ENCODE measurements at places on chromosomes 7 and 10. TPM values are rescaled to one million over a fixed set of nuclear protein-coding genes. Genes with fewer than 3 reads are reported as not detected.

DNA sequence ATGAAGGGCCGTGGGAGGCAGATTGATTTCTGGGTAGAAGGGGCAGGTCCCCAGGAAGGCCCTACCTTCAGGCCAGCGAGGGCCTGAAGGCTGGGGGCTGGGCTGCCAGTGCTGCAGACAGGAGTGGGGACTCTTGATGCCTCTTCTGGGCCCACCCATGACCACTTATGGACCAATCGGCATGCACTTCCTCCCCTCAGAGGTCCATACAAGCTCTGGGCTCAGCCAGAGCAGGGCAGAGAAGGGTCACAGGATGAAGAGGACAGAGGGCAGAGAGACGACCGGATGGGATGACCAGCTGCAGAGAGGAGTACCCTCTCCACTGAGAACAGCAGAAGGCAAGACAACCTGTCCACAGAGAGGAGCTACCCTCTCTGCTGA is 120.1 kb downstream of the DYNC2I1 start:
- DNase-seq, result no peak
- no peaks in the 10 kb centered on the region for H3K36me3 ChIP-seq
- H3K27me3 ChIP-seq, result no peaks in the 10 kb centered on the region
- peaks cover 6% of the 10 kb centered on the region for H3K4me1 ChIP-seq
- no peak overlapping the region for H3K4me3 ChIP-seq

GRCh38 chr7:28625432-28625831 is 213.1 kb downstream of the CREB5 start:
- no peak overlapping the region for H3K4me3 ChIP-seq
- H3K27me3 ChIP-seq, result no peaks in the 10 kb centered on the region
- H3K4me1 ChIP-seq, result peaks cover 19% of the 10 kb centered on the region
- no peak for DNase-seq

GRCh38 chr10:75959209-75959608 is 527.8 kb downstream of the LRMDA start:
- H3K27me3 ChIP-seq, result no peaks in the 10 kb centered on the region
- no peaks in the 10 kb centered on the region for H3K4me1 ChIP-seq
- no peak overlapping the region for H3K27ac ChIP-seq
- peak; percentile 49 for DNase-seq
- no peak overlapping the region for H3K4me3 ChIP-seq

RP9 gene
- total RNA-seq, result 7.9 TPM

GRCh38 chr7:81621893-81622292 is 148.0 kb downstream of the HGF start:
- DNase-seq, result no peak
- H3K36me3 ChIP-seq, result no peaks in the 10 kb centered on the region
- no peak overlapping the region for H3K4me3 ChIP-seq

- peaks cover 17% of the 10 kb centered on the region for H3K27me3 ChIP-seq
- peaks cover 10% of the 10 kb centered on the region for H3K4me1 ChIP-seq
Observed at GRCh38 chr7:151378011-151378410, 31.8 kb downstream of the WDR86 start.

GRCh38 chr10:7464691-7465090 is 53.9 kb upstream of the SFMBT2 start:
- no peaks in the 10 kb centered on the region for H3K36me3 ChIP-seq
- H3K27ac ChIP-seq, result no peak overlapping the region
- H3K4me1 ChIP-seq, result no peaks in the 10 kb centered on the region
- no peak overlapping the region for H3K4me3 ChIP-seq
- no peaks in the 10 kb centered on the region for H3K27me3 ChIP-seq

- no peaks in the 10 kb centered on the region for H3K36me3 ChIP-seq
- no peaks in the 10 kb centered on the region for H3K27me3 ChIP-seq
- H3K27ac ChIP-seq, result no peak overlapping the region
Observed at GRCh38 chr10:72690071-72690755, 1.7 kb upstream of the MCU start.

- H3K27ac ChIP-seq, result peak overlapping the region; percentile 84
- H3K36me3 ChIP-seq, result no peaks in the 10 kb centered on the region
- no peaks in the 10 kb centered on the region for H3K27me3 ChIP-seq
- no peak overlapping the region for H3K4me3 ChIP-seq
- H3K4me1 ChIP-seq, result peaks cover 23% of the 10 kb centered on the region
Observed at GRCh38 chr10:93463723-93464476, 18.2 kb downstream of the MYOF start.

GRCh38 chr10:110511734-110512449 is 14.2 kb downstream of the DUSP5 start:
- H3K36me3 ChIP-seq, result no peaks in the 10 kb centered on the region
- DNase-seq, result no peak
- H3K27ac ChIP-seq, result peak overlapping the region; percentile 40
- no peaks in the 10 kb centered on the region for H3K4me1 ChIP-seq
- no peak overlapping the region for H3K4me3 ChIP-seq
- H3K27me3 ChIP-seq, result no peaks in the 10 kb centered on the region

TRIM50 gene
- 9.8 TPM for total RNA-seq

DNA sequence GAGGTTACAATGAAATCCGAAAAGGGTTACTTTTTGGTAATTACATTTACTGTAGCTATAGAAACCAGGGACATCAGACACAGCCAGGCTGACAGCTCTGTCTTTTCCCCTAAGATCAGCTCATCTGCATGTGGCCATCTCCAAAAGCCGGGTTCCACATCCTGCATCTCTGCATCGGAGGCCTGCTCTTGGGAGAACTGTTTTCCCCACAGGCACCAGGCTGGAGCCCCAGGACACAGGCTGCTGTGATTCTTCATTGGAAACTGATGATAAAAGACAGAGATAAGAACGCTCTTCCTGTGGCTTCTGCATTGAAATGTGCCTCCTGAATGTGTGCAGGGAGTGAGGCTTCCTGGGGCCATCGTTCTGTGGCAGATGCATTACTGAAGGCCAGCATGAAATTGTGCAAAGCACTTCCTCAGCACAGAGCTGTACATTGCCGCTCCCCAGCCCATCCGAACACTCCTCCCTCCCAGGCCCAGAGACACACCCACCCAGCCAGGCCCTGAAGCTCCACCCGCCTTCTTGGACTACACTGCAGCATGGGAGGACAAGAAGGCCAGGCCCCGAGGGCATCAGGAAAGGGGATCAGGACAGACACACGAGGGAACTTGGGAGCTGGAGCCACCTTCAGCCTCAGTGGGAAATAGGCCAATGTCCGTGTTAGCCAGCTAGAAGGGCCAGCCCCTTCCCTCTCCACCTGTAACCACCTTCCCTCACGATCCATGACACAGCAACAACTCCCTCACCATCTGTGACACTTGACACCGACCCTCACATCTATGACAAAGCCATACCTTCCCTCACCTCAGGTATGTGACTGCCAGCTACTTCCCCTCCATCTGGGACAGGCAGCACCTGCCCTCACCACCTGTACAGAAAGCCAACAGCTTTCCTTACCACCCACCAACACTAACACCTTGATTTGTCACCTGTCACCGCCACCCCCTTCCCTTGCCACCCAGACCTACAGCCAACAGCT is 113.2 kb downstream of the GRID1 start:
- H3K27ac ChIP-seq, result no peak overlapping the region
- H3K27me3 ChIP-seq, result no peaks in the 10 kb centered on the region

DNA sequence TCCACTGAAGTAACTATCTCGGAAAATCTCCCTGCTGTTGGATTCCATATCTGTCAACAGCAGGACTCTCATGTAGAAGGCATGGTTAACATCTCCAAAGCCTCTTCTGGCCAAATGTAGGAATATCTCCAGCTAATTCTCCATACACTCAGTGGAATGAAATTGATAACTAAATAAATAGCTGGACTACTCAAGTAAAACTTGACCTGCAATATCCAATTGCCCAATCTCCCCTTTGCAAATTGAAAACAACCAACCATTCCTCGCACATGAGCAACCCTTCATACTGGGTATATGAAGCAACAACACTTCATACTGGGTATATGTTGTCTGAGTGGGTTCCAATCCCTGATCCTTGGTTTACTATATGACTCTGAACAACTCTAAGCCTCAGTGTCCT is 105.4 kb upstream of the KMT2E start:
- no peak overlapping the region for H3K27ac ChIP-seq
- no peak for DNase-seq
- H3K27me3 ChIP-seq, result no peaks in the 10 kb centered on the region
- H3K4me1 ChIP-seq, result no peaks in the 10 kb centered on the region

- DNase-seq, result no peak
- H3K36me3 ChIP-seq, result no peaks in the 10 kb centered on the region
- H3K4me3 ChIP-seq, result no peak overlapping the region
- H3K27ac ChIP-seq, result no peak overlapping the region
- no peaks in the 10 kb centered on the region for H3K27me3 ChIP-seq
- peaks cover 11% of the 10 kb centered on the region for H3K4me1 ChIP-seq
Observed at GRCh38 chr10:78512205-78512550, 478.5 kb downstream of the RPS24 start.

EBLN1 gene
- total RNA-seq, result not detected

GRCh38 chr10:33571616-33572015 is 237.1 kb upstream of the NRP1 start:
- H3K4me3 ChIP-seq, result no peak overlapping the region
- DNase-seq, result peak; percentile 25
- H3K27ac ChIP-seq, result no peak overlapping the region
- H3K36me3 ChIP-seq, result no peaks in the 10 kb centered on the region

TYW1B gene
- total RNA-seq, result 1.9 TPM

DNA sequence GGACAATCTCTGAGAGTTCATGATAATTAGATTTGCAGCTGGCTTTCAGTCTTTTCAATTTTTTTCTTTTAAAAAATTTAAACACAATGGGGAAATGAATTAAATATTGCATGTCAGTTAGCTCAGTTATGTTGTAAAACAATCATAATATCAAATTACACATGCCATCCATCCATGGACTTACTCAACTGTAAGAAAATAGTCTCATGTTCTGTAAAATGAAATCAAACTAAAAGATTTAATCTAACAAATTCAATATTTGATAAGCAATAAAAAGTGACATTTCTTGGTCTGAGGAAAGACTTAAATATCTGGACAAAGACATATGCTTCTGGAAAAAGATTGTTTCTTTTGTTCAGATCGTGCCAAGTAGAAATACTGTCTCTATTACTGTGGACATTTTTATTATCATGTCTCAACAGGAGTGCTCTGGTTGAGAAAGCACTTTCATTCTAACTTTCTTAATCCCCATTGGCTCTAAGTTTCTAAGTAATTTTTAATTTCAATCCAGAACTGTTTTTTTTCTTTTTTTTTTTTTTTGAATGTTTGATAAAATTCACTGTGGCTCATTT is 179.2 kb upstream of the FAM3C start:
- H3K27ac ChIP-seq, result no peak overlapping the region
- H3K27me3 ChIP-seq, result no peaks in the 10 kb centered on the region
- H3K4me1 ChIP-seq, result no peaks in the 10 kb centered on the region
- no peak for DNase-seq
- H3K4me3 ChIP-seq, result no peak overlapping the region

DNA sequence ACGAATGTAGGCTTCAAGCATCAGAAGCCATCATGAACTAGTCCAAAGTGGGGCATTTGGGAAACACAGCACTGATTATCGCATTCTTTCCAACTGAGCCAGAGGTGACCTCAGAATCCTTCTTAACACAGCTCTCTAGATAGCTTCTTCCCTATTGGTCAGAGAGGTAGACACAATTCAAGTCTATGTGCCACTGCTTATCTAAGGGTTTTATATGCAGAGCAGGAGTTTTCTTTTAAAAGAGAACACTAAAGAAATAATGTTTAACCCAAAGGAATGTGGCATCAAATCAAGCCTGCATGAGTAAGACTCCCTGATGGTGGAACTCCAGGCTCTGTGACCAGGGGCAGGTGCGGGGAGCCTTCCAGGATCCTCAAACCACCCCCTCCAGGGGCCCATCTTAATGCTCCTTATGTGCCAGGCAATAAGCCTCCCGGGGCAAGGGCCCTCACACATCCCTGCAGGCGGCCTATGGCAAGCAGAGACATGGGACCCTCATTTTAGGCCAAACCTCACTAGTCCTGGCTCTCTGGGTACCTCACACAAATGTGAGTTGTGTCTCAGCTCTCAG is 13.8 kb downstream of the HSPA12A start:
- no peak overlapping the region for H3K27ac ChIP-seq
- no peak overlapping the region for H3K4me3 ChIP-seq
- DNase-seq, result no peak

DNA sequence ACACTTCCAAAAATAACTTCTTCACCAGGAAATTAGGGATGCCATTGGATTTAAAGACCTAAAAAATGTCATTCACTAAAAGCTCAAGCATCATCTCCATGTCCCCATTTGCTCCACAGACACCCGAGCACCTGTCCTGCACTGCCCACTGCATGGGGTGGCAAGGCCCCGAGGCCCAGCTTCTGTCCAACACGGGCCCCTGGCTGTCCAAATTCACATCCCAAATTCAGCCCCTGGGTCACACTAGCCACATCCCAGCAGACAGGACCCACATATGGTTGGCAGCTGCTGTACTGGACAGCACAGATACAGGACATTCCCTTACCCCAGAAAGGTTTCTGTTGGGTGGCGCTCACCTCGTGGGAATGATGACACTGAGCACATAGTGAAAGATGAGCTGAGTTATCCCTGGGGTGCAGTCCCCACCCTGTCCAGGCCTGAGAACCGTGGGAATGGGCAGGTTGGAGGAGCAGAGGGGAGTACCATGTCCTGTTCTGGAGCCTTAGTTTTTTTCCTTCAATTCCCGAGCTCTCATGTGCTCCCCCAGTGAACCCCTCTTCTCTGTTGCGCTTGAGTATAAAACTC is 55.3 kb downstream of the CSGALNACT2 start:
- H3K4me1 ChIP-seq, result no peaks in the 10 kb centered on the region
- no peak overlapping the region for H3K4me3 ChIP-seq
- H3K27ac ChIP-seq, result no peak overlapping the region
- H3K27me3 ChIP-seq, result no peaks in the 10 kb centered on the region

DNA sequence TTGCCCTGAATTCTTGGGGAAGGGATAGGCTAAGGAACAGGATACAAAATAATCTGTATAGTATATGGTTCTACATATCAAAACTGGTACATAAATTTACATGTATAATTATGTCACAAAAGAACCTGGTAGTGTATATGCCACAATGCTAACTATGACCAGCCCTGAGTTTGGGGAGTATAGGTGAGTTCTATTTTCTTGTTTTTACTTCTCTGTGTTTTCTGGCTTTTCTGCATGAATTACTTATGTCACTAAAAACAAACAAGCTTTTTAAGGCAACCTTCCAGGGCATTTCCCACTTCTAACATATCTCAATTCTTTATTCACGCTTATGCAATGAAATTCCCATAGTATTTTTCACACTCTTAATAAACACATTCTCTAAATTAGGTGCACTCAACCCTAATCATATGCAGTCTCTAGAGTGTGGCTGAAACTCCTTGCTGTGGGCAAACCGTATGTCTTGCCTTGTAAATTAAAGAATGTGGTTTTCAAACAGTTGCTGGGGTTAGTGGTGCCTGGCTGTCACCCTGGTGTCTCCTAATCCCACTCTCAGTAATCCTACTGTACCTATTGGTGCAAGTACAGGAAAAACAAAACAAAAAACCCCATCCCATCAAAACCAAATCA is 14.0 kb upstream of the INSIG1 start:
- no peaks in the 10 kb centered on the region for H3K4me1 ChIP-seq
- no peaks in the 10 kb centered on the region for H3K36me3 ChIP-seq
- H3K4me3 ChIP-seq, result no peak overlapping the region
- no peak overlapping the region for H3K27ac ChIP-seq
